ENCODE measurements at places on chromosomes 6 and 20. TPM values are rescaled to one million over a fixed set of nuclear protein-coding genes. Genes with fewer than 3 reads are reported as not detected.

The PTK7 gene
- 2.2 TPM for total RNA-seq

DNA sequence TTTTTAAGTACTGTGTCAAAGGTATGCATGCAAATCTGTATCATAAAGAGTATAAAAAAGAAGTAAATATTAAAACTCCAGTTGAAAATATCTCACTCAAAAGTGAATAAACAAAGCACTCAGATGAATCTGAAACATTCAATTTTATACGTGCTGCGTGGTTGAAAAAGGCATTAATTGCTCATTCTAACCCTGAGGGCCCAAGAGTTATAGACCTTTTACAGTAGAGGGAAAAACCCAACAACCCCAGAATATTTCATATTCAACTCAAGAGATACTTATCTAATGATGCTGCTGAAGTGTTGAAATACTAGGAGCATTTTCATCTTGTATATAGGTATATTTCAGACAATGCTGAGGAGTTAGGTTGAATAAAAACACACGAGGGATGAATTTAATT lies 862.8 kb upstream of the CITED2 start:
- H3K4me3 ChIP-seq = no peak overlapping the region
- no peaks in the 10 kb centered on the region for H3K4me1 ChIP-seq
- DNase-seq = no peak
- no peak overlapping the region for H3K27ac ChIP-seq
- no peaks in the 10 kb centered on the region for H3K27me3 ChIP-seq

DNA sequence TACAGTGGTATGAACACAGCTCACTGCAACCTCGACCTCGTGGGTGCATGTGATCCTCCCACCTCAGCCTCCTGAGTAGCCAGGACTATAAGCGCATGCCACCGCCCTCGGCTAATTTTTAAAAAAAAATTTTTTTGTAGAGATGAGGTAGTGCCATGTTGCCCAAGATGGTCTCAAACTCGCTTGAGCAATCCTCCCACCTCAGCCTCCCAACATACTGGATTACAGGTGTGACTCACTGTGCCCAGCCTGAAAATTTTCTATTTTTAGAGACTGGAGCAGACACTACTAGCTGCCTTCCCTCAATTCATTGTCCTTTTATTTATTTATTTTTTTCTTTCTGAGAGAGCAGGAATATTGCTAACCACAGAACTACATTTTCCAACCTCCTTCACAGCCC lies 20.3 kb upstream of the GTF3C6 start:
- no peak for DNase-seq
- H3K36me3 ChIP-seq = no peaks in the 10 kb centered on the region
- no peak overlapping the region for H3K27ac ChIP-seq
- no peaks in the 10 kb centered on the region for H3K27me3 ChIP-seq

DNA sequence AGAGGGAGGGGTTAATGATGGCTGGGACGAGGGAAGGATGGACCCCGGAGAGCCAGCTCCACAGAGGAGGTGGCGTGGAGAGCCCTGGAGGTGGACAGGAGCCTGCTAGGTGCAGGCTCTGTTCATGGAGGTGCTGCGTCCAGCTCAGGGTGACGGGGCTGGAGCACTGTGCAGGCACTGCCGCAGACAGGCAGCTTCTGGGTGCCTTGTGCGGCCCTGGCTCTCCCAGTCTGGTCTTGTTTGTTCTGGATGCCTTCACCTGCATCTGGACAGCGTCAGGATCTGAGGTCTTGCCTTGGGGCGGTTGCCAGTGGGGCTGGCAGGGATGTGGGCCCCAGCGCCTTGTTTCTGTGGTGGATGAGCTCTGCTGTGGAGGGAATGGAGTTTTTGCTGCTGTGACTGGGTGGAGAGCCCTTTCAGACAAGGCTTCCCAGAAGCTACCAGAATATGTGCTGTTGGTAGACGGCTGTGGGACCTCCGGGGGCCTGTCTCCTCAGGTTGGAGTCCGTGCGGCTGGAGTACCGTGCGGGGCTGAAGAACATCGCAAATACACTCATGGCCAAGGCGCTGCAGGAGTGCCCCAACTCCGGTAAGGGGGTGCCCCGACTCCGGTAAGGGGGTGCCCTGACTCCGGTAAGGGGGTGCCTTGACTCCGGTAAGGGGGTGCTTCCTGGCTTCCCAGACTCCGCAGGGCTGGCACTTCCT lies 7.8 kb upstream of the C20orf204 start:
- H3K27me3 ChIP-seq = no peaks in the 10 kb centered on the region
- no peak overlapping the region for H3K4me3 ChIP-seq
- no peaks in the 10 kb centered on the region for H3K36me3 ChIP-seq

DNA sequence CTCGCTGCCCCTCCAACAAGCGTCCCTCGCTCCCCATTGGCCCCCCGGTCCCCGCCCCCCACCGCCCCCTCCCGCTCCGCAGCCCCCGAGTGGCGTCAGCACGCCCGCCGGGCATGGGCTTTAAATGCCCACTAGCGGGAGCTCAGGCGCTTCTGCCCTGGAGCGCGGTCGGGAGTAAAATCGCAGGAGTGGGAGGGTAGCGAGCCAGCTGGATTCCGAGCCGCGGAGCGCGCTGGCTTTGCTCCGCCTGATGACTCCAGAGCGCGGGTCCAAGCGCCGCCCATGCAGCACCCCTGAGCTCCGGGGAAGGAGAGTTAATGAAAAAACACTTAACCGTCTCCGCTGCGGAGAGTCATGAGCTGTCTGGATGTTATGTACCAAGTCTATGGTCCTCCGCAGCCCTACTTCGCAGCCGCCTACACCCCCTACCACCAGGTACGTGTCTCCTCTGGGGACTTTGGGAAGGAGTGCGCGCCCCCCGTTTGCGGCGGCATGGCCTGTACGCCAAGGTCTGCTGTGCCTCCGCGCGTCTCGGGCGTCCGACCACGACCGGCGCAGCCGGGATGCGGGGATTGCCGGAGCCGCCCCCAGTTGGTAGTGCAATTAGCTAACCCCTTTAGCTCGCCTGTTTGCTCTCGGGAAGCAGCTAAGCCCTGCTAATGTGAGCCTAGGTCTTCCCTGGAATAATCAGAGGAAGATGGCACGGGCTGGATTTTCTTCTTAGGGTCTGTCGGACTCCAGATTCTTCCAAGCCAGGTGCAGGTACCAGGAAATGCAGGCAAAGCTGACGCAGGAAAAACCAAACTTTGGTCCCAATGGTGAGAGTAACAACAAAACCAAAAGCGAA lies at the start of gene VGLL2:
TSS of gene VGLL2 (plus strand) at position 149 of the 847 bp plus-strand sequence. CDS start at position 355, 206 bp downstream.
- peak within 1 kb of the TSS; percentile 14 for H3K4me3 ChIP-seq
- H3K27ac ChIP-seq = no peak within 1 kb of the TSS
- peak; percentile 35 for DNase-seq
- peaks cover 27% of the 10 kb centered on the region for H3K4me1 ChIP-seq
- H3K27me3 ChIP-seq = peaks cover 100% of the 10 kb centered on the region

- H3K27me3 ChIP-seq = no peaks in the 10 kb centered on the region
- no peaks in the 10 kb centered on the region for H3K36me3 ChIP-seq
- no peak overlapping the region for H3K4me3 ChIP-seq
- no peaks in the 10 kb centered on the region for H3K4me1 ChIP-seq
- no peak for DNase-seq
Measured at GRCh38 chr6:3926150-3926482, 76.9 kb downstream of the FAM50B start.

DNA sequence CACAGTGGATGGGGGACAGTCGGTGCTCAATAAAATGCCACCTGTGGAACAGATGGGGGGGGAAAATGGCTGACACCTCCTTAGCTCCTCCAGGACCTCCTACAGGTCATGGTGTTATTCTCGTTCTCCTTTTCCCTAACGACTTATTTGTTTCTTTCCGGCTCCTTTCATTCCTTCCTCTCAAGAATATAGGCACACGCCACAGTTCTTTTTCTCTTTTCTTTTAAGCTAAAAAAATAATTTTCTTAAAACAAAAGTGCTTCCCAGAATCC lies 1.4 kb upstream of the RNASET2 start:
- no peak overlapping the region for H3K4me3 ChIP-seq
- H3K27ac ChIP-seq = peak overlapping the region; percentile 98
- H3K36me3 ChIP-seq = no peaks in the 10 kb centered on the region
- DNase-seq = no peak
- no peaks in the 10 kb centered on the region for H3K27me3 ChIP-seq

The OPN5 gene
- not detected for total RNA-seq

DNA sequence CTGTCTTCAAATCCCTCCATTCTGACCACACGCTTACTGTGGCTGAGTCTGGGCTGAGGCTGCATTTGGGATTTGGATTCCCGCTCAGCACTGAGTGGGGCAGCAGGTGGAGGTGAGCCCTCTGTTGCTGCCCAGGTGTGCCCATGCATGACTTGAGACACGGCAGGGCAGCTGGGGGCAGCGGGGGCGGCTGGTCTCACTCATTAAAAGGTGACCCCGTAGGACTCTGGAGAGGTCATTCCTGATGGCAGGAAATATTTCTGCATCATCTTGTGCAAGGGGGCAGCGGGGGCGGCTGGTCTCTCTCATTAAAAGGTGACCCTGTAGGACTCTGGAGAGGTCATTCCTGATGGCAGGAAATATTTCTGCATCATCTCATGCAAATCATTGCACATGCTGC lies 49.8 kb downstream of the SMOC2 start:
- DNase-seq = no peak
- no peaks in the 10 kb centered on the region for H3K4me1 ChIP-seq
- no peak overlapping the region for H3K4me3 ChIP-seq
- no peaks in the 10 kb centered on the region for H3K36me3 ChIP-seq
- no peak overlapping the region for H3K27ac ChIP-seq
- H3K27me3 ChIP-seq = no peaks in the 10 kb centered on the region

GRCh38 chr6:26225848-26226578 lies 138.8 kb downstream of the HFE start:
- no peaks in the 10 kb centered on the region for H3K4me1 ChIP-seq
- H3K36me3 ChIP-seq = no peaks in the 10 kb centered on the region
- no peaks in the 10 kb centered on the region for H3K27me3 ChIP-seq
- DNase-seq = no peak

DNA sequence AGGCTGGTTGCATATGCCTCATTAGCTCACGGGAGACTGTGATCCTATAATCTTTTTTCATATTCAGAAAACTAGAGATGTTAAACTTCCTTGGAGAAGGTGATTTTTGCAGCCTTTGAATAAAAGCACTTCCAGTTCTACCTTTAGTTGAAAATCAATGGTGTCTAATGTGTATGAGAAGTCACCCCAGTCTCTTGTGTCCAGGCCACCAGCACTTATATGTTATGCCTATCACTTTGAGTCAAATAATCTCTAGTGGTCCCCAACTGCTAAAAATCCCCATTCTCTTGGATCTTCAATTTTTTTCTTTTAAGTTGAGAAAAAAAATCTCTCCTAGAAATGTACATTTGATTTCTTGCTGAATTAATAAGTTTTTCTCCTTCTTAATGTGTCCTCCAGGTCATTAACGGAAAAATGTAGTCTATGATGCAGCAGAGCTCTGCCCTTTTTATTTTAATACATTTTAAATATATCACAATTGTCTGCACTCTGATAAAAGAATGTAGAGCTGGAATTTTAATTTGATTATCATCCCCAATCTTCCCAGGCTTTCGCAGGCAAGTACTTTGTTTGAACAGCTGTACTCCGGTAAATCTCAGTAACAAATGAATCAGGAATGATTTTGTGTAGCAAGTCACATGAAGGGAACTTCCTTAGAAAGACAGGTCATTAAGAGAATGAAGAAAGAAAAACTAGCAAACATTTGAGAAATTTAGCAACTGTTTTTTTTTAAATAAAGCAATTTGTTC lies 147.0 kb downstream of the SOX4 start:
- H3K36me3 ChIP-seq = no peaks in the 10 kb centered on the region
- H3K4me3 ChIP-seq = no peak overlapping the region
- H3K27me3 ChIP-seq = no peaks in the 10 kb centered on the region
- H3K4me1 ChIP-seq = peaks cover 31% of the 10 kb centered on the region

GRCh38 chr20:17995967-17996819 lies 27.4 kb downstream of the MGME1 start:
- no peaks in the 10 kb centered on the region for H3K27me3 ChIP-seq
- H3K36me3 ChIP-seq = no peaks in the 10 kb centered on the region
- no peak overlapping the region for H3K27ac ChIP-seq
- H3K4me3 ChIP-seq = no peak overlapping the region

DNA sequence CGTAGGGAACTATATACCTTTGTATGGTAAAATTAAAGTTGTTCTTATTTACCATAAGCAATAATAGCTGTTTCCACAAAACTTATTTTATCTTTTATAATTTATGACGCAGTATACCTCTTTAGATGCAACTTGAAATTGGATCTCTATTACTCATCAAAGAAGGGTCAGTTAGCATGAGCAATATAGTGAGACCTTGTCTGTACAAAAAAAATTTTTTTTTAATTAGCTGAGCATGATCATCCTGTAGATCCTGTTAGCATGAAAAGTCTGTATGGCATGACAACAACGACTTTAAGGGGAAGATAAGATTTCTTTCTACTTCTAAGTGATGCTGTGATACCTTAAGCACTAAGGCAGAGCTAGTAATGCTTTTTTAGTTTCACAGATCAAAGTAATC lies 5.9 kb downstream of the ALDH5A1 start:
- no peaks in the 10 kb centered on the region for H3K27me3 ChIP-seq
- H3K4me1 ChIP-seq = peaks cover 3% of the 10 kb centered on the region
- H3K36me3 ChIP-seq = no peaks in the 10 kb centered on the region
- no peak for DNase-seq
- no peak overlapping the region for H3K4me3 ChIP-seq

GRCh38 chr6:45105170-45105820 lies 222.8 kb upstream of the RUNX2 start:
- no peak overlapping the region for H3K27ac ChIP-seq
- DNase-seq = no peak
- no peaks in the 10 kb centered on the region for H3K36me3 ChIP-seq

The LY86 gene
- not detected for total RNA-seq

The IL17F gene
- total RNA-seq = not detected

DNA sequence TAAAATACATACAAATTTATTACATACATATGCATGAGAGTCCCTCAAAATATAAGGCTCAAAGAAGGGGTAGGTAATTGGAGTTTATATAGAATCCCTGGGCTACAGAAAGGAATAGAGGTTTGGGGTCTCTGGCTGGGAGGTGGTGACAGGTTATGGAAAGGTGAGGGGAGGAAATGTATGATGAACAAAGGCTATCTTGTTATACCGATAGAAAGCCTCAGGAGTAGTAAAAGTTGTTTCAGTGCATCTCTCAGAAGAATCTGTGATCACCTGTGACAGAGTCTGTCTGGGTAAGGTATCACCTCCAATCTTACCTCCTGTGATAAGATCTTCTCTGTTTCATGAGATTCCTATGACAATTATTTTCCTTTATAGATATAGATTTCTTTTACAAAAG lies 252.9 kb upstream of the AGPAT4 start:
- no peaks in the 10 kb centered on the region for H3K36me3 ChIP-seq
- H3K4me1 ChIP-seq = no peaks in the 10 kb centered on the region
- H3K27me3 ChIP-seq = no peaks in the 10 kb centered on the region
- no peak overlapping the region for H3K27ac ChIP-seq
- H3K4me3 ChIP-seq = no peak overlapping the region

DNA sequence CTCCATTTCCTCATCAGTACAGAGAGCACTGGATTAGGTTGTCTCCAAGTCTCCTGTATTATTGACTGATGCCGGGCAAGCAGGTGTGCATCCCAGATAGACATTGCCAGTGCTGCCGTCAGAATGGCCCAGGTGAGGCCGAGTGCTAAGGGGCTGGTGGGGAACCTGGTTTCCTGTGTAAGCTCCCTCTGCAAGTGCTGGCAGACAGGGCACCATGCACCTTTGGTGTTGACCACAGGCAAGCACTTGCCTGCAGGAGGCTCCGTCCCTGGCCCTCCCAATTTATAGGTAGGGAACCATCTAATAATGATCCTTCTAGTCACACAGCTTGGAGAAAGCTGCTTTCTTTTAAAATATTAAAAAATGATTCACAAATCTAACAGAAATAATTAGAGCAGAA lies 747 bp downstream of the GABRR1 start:
- no peak overlapping the region for H3K27ac ChIP-seq
- H3K4me3 ChIP-seq = no peak overlapping the region
- H3K27me3 ChIP-seq = no peaks in the 10 kb centered on the region
- H3K36me3 ChIP-seq = no peaks in the 10 kb centered on the region
- no peaks in the 10 kb centered on the region for H3K4me1 ChIP-seq

Data from transverse colon (tissue), 4 donors.